ENCODE measurements at places on chromosomes 6 and 20.
A peak's percentile ranks its signal among the peaks of the same experiment; 100 is the strongest.

GRCh38 chr20:51026269-51026668 is 3.4 kb upstream of the KCNG1 start:
- no peak for DNase-seq

- no peak for DNase-seq
Measured at GRCh38 chr20:52031563-52032303, 159.8 kb downstream of the ZFP64 start.

GRCh38 chr6:1079525-1079924 is 232.4 kb upstream of the FOXQ1 start:
- no peak for DNase-seq

GRCh38 chr6:17130786-17131185 is 28.9 kb downstream of the STMND1 start:
- DNase-seq: no peak

DNA sequence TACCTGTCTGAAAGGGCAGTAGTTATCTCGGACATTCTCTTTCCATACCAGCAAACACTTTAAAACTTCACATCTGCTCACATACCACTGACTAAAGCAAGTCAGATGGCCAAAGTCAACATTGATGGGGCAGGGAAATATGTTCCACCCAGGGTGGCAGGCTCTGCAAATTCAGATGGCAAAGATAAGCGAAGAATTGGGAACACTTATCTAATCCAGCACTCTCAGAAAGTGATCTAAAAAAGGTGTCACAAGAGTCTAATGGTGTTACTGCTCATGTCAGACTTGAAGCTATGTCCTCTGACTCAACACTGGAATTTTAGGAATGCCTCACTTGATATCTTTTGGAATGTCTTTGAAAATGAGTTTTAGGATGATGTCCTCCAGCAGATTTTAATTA is 1086.2 kb downstream of the KIF16B start:
- no peak for DNase-seq

DNA sequence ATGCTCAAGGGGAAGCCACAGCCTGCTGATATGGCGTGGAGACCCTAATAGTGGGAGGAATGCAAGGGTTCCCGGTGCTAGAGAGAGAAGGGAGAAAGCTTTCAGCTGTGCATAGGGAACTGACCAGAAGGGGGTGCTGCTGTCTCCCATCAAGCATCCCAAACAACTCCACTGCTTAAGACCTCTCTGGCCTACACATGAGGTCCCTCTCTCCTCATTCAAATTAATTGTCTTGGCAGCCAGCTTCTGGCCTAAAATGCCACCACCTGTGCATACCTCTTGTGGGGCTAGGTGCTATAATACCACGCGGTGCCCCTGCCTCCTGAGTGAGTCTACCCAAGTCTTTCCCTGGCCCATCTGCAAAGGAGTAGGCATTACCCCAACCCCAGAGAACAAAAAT is 14.5 kb downstream of the ADISSP start:
- DNase-seq: no peak

GRCh38 chr6:53717566-53717965 is 52.0 kb upstream of the KLHL31 start:
- no peak for DNase-seq

DNA sequence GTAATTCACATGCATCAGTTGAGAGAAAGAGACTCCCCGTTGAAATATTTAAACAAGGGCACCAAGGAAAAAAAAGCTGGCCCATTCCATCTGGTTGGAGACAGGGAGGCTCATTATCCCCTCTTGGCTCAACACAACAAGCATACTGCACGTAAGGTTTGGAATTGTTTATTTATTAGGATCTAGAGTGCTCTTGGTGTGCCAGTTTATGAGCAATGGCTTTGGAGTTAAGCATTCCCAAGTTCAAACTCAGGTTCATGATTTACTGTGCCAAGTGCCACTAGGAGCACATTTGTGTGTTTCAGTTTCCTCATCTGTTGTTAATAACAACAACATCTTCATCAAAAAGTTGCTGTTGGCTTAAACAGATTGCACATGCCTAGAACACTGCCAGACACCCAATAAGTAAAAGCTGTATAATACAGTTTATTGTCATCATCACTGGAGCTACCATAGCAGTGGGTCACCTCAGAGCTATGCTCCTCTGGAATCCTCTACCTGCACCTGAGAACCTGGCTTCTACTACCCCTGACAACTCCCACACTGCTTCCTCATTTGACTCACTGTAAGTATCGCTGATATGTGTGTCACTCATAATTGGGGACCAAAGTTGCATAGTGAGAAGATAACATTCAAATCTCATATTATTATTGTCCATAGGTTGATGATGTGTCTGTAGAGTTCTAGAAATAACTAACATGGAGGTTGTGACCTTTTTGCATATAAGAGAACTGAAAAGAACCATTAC is 5.4 kb downstream of the SLC17A3 start:
- DNase-seq: no peak

DNA sequence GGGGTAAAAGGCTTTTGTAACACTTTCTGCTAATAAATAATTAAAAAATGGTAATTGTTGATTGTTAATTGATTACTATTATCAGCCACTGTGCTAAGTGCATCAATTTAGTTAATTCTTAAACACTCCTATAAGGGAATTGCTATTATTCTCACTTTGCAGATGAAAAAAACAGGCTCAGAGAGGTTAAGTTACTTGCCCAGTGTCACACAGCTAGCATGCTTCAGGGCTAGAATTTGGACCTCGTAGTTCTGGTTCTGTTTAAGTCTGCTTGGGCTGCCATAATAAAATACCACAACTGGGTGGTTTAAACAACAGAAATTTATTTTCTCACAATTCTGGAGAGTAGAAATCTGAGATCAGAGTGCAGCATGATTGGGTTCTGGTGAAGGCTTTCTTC is 164.8 kb upstream of the TBX18 start:
- no peak for DNase-seq

GRCh38 chr6:110645685-110646418 is 169.4 kb downstream of the CDK19 start:
- peak; percentile 9 for DNase-seq

GRCh38 chr6:28449056-28449455 is 5.8 kb upstream of the ZSCAN23 start:
- no peak for DNase-seq

GRCh38 chr20:13581451-13581850 is 57.3 kb downstream of the TASP1 start:
- DNase-seq: no peak

GRCh38 chr6:52760105-52760765 is 3.0 kb downstream of the GSTA2 start:
- no peak for DNase-seq

GRCh38 chr20:42688576-42688975 is 501.1 kb downstream of the PTPRT start:
- DNase-seq: no peak

DNA sequence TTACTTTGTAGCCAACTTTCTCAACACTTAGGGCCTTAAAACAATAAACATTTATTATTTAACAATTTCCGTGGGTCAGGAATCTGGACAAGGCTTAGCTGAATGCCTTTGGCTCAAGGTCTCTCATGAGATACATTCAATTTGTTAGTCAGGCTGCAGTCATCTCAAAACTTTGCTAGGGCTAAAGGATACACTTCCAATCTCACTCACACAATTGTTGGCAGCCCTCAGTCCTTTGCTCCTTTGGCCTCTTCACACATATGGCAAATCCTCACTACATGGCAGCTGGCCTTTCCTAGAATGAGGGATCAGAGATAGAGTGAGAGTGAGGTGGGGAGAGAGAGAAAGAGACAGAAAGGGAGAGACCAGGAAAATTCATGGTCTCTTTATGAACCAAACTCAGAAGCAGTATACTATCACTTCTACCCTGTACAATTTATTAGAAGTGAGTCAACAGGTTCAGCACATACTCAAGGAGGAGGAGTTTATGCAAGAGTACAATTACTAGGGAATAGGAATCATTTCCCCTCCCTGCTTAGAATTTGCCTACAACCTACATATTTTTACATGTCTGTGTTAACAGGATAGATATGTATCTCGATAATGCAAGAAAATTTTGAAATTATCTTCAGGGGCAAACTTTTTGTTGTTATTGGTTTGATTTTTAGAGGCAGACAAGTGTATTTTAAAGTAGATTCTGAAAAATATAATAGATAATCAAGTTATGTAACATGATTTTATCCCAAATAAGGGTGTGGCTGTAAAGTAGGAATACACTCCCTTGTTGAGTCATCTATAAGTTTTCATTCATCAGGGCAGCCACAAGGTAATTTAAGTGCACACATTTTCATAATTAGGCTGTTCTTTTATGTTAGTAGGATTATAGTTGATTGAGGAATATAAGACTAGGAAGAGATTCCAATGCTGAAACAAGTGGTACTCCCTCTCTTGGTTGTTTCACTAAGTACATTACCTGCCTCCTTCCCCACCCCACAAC is 85.9 kb upstream of the HMGCLL1 start:
- no peak for DNase-seq
